ENCODE measurements at places on chromosomes 3 and 15. TPM values are rescaled to one million over a fixed set of nuclear protein-coding genes. Genes with fewer than 3 reads are reported as not detected.
A peak's percentile ranks its signal among the peaks of the same experiment; 100 is the strongest.

- DNase-seq: peak; percentile 47
These were observed 311.6 kb upstream of the TPRG1 start for GRCh38 chr3:188860147-188860546.

MYLK gene
- total RNA-seq: 104 TPM

- DNase-seq: no peak
These were observed 55.0 kb downstream of the OXSM start for GRCh38 chr3:25844891-25845290.

DNA sequence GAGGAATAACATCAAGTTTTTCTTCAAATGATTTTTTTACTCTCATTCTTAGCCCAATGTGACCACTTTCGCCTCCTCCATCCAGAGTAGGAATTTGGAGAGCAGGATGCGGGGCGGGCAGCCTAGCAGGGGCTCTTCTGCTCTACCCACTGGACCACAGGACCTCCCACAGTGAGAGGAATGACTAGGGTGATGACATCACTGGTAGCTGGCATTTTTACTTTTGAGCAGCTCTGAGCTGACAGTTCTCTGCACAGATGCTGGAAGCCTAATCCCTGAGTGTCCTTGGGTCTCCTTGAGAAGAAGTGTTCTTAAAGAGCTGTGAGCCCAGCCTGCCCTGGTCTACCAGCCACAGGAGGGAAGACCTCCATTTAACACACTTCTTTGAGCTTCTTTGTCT lies 1.4 kb upstream of the HCN4 start:
- peak; percentile 17 for DNase-seq

DNA sequence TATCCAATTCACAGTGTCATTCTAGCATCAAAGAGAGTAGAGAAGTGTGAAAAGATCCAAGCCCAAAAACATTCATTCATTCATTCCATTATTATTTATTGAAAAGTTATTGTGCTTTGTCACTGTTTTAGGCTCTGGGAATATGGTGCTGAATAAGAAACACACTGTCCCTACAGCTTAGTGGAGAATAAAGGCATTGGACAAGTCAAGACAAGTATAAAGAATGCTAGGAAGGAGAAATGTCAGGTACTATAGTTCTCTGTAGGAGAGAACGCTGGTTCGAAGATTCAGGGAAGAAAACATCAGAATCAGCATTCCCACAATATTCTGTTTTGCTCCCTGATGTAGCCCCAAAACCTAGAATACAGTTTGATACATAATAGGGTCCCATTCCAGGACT lies 128.8 kb upstream of the CHRM5 start:
- DNase-seq: no peak

DNA sequence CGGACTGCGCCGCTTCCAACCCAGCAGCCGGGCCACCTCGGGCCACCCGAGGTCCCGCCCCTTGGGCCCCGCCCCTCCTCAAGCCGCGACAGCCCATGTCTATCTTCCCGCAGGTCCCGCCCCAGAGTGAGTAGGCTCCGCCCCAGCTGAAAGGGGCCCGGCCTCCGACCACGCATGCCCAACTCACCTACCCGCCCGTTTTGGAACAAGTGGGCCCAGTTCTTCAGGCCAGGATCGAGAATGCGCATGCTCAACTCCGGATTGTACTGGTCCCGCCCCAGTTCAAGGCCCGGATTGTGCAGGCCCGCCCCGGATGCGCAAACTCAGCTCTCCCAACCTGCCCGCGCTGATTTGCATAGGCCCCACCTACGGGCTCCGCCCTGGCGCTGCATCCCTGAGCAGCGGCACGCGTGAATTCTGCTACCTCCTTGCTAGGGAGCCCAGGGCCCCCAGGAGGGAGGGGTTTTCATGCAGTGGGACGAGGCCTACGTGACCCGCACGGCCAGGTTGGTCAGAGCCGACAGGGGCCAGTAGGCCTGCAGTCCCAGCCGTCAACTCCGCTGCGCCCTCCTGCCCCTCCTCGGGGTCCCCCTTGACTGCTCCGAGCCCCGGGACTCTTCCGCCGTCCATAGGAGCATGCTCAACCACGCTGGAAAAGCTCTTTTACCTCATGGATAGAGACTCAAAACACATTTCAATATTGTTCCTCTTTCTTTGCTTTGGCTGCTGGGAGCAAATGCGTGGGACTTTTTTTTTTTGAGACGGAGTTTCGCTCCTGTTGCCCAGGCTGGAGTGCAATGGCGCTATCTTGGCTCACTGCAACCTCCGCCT lies at the start of gene PFKFB4:
PFKFB4 (minus strand) TSS at position 8 of the 831 bp plus-strand sequence. CDS start 26 bp downstream, outside the sequence.
- DNase-seq: peak; percentile 99

- DNase-seq: peak; percentile 40
These were observed 575 bp upstream of the PCYT1A start for GRCh38 chr3:196288141-196288460.

GRCh38 chr3:66390013-66390412 lies 110.8 kb downstream of the LRIG1 start:
- DNase-seq: no peak

GRAMD2A gene
- 3.2 TPM for total RNA-seq

MEX3B gene
- total RNA-seq: 4.0 TPM

- peak; percentile 53 for DNase-seq
These were observed 112.7 kb downstream of the TNIK start for GRCh38 chr3:171347301-171348039.

ISLR gene
- 0.53 TPM for total RNA-seq

- DNase-seq: peak; percentile 21
These were observed 152.7 kb downstream of the IL20RB start for GRCh38 chr3:137110392-137110996.

ZNF774 gene
- 1.8 TPM for total RNA-seq

PXYLP1 gene
- total RNA-seq: 5.6 TPM
